ENCODE measurements at places on chromosomes 1 and 21.

- DNase-seq = peak; percentile 93
Measured at GRCh38 chr1:204487256-204487615, 7.4 kb downstream of the PIK3C2B start.

- DNase-seq = peak; percentile 57
Measured at GRCh38 chr21:44846485-44847260, 26.8 kb downstream of the PTTG1IP start.

GRCh38 chr1:60848583-60849188 is 233.7 kb upstream of the NFIA start:
- peak; percentile 40 for DNase-seq

DNA sequence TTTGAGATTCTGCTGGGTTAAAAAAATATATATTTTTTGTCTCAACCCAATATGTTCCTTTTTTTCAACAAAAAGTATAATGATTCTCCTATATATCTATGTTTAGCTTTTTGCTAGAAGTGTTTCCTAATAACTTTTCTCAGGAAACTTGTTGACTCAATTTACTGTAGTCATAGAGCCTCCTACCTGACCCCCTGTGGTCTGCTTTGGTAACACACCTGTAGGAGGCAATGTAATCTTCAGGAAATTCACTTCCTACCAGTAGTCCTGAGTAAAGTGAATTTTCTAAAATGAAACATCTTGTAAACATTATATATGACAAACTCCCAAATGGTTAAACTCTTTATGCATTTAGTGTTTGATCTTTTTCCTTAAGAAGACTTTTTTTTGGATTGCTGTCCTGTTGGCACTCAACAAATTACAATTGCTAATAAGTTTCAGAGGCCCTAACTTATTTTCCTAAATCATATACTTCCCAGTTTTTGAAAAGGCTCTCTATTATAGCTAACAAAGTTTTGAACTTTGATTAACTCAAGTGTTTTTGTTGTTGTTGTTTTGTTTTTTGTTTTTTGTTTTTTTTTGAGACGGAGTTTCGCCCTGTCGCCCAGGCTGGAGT is 118.3 kb downstream of the OLFML2B start:
- peak; percentile 51 for DNase-seq

GRCh38 chr1:155984341-155984740 is 6.0 kb upstream of the ARHGEF2 start:
- DNase-seq = no peak

DNA sequence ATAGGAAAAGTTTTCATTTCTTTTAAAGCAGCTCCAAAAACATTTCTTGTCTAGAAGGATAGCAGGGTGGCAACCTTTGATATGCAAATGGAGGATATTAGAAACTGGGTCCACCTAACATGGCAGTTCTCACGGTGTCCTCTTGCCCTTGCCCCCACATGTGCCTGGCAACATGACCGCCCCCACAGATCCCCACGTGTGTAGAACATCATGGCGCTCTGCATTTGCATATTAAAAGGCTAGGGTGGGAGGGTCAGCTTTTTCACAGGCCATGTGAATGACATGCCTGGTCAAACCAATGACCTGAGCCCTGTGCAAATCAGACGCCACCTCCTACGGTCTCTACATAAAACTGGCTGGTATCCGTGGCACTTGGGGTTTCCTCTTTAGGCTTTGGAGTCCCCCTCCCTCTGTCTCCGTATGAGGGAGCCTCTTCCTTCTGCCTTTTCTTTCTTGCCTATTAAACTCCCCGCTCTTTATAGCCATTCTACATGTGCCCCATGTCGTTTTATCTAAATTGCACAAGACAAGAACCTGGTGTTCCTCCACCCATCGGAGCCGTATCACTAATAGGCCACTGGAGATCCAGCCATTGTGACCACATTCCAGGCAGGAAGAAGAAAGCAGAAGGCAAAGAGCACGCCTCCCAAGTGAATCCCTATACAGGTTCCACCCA is 71.3 kb downstream of the WDR4 start:
- DNase-seq = no peak

GRCh38 chr1:230594214-230594773 is 48.0 kb upstream of the COG2 start:
- DNase-seq = no peak

GRCh38 chr1:26023826-26024225 is 2.3 kb downstream of the EXTL1 start:
- no peak for DNase-seq

DNA sequence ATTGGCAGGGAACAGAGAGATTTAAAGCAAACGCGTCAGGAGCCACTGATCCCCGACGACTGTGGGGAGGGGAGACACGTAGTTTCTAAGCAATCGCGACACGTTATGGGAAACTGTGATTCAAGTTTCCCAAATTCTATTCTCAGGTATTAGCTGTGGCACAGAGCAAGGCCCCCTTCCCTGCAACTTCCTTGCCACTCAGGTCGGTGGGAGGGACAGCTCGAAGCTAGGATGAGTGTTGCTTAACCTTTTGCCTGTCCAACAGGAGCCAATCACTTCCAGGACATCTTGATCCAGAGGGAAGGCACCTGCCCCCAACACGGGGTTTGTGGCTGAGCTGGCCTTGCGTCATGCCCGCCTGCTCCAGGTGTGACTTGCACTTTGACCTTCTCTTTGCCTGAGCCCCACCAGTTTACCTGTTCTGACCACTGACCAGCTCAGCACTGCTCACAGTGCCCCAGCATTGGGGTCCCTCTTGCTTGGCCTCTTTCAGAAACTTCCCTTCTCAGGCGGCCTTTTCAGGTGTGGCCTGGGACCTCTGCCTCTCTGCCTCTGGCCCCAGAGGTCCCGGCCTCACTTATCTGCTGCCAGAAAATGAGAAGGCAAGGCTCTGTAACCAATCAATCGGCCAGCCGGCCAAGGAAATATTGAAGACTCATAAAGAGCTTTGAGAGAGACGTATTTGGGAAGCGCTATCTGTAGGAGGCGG is 24.6 kb downstream of the TEX35 start:
- DNase-seq = no peak

DNA sequence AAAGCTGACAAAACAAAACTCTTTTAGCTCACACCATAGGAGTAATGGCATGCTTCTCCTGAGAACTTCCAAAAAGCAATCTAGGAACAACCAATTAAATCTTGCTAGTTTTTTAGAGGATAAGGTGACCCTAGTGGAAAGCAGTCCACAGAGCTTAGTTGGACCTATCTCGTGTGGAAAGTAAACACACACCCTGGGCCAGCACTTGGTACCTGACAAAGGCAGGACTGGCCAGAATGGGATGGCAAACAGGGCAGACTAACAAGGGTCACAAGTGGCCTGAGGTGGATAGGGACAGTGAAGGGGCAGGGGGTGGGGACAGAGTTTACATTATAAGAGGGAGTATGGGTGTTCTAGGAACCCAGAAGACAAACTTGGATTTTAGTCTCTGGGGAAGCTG is 22.0 kb downstream of the FMO4 start:
- no peak for DNase-seq

DNA sequence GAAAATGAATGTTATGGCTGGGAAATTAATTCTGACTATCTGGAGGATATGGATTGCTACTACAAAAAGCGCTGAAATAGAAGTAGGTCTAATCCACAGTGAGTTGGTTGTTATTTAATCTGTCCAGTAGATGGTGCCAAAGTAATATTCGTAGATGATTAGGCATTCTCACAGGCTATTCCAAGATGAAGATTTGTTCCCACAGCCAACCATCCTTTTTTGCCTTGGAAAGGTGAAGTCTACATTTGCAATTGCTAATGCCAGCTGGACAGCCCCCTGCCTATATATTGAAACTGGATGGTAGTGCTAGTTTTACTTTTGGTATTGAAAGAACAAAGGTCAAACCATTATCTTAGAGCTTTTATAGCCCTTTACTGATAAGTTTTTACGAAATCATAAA is 43.8 kb downstream of the RBM11 start:
- peak; percentile 45 for DNase-seq

GRCh38 chr1:198231779-198232178 is 75.0 kb downstream of the NEK7 start:
- DNase-seq = no peak

DNA sequence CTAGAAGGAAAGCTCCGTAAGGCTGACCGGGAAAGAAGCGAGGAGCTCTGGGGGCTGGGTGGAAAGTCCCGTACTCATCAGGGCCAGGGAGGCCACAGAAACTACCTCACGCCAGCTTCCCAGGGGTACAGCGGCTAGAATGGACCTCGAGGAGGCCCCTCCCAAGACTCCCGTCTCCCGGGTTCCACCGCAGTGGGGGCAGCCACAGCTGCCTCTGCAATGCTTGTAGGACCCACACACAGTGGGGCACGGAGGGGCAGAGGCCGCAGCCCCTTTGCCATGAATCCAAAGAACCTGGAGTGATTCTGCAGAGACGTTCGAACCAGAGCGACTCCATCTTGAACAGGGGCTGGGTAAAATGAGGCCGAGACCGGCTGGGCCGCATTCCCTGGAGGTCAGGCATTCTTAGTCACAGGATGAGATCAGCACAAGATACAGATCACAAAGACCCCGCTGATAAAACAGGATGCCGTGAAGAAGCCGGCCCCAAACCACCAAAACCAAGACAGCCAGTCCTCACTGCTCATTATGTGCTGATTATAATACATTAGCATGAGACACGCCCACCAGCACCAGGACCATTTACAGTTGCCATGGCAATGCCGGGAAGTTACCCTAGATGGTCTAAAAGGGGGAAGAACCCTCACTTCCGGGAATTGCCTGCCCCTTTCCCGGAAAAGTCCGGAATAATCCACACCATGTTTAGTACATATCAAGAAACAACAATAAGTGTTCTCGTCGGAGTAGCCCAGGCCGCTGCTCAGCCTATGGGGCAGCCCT is 1.6 kb upstream of the ANKRD65 start:
- peak; percentile 29 for DNase-seq

DNA sequence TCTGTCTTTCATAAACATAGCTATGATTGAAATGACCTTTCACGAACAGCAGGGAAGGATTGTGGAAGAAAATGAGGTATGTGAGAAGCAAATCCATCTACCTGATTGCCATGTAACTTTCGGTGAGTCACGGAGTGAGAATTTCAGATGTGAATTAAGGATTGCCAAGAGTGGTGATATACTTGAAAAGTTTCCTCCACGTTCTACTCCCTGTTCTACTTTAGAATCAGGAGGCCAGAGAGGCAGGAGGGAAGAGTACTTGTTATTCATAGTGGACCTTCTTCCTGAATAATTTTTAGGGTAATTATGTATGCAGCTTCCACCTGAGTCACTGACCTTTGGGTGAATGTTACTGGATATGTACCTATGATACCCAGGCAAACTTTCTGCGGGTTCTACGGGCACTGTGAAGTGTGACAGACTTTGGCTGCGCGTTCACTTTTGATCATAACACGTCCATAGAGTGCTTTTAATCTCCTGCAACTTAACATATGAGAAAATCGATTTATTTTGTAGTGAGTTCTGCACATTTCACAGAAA is 2.6 kb upstream of the KCNE1 start:
- DNase-seq = no peak

DNA sequence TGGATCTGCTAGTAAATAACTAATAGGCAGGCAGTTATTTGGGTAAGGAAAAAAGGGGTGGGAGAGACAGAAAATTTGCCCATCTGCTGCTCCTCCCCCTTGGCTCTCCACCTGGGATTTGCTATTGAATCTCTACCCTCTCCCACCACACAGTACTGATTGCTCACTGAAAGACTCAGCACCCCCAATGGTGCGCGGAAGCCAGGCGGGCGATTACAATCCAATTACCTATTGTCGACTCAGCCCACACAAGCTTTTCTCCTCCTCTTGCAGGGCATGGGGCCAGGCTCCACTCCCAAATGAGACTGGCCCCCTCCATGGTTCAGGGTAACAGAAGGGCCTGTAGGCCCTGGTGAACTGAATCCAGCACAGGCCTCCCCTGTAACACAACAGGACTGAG is 2.7 kb upstream of the HMGN2 start:
- no peak for DNase-seq

GRCh38 chr1:92882819-92883218 is 51.0 kb downstream of the RPL5 start:
- no peak for DNase-seq
